CD4-positive, alpha-beta T cell treated with Interleukin-4 for 1 hour (primary cell): ENCODE measurements at places on chromosomes 1 and 21.
A peak's percentile ranks its signal among the peaks of the same experiment; 100 is the strongest.

- DNase-seq: no peak
Measured at GRCh38 chr1:39063775-39064174, 37.6 kb downstream of the NDUFS5 start.

DNA sequence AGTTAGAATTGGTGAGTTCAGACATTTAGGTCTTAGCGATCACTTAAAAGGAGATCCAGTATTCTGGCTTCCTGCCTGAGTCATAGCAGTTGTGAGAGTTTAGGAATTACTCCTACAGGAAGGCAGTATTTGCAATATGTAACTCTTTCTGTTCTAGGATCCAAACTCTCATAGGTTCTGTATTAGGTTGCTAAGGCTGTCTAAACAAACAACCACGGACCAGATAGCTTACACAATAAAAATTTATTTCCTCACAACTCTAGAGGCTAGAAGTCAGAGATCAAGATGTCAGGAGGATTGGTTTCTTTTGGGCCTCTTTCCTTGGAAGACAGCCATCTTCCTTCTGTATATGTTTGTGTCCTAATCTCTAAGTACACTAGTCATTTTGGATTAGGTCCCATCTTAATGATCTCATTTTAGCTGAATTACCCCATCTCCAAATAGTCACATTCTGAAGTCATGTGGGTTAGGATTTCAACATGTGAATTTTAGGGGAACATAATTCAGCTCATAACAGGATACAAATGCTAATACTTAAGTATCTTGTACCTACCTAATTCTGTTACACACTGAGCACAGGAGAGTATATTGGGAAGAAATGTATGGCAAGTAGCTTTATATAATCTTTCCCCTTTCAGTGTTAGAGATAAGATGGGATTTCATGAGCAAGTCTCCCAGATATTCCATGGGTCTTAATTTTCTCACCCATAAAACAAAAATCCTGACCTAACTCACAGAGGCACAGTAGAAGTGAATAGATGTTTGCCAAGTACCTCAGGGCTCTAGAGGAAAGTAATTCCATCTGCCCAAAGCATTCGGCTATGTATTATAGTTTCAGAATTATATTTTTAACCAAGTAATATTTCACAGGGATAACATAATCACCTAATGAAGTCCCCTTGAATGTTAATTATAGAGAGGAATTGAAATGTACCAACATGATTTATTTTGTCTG is 144.4 kb downstream of the PTBP2 start:
- DNase-seq: no peak

DNA sequence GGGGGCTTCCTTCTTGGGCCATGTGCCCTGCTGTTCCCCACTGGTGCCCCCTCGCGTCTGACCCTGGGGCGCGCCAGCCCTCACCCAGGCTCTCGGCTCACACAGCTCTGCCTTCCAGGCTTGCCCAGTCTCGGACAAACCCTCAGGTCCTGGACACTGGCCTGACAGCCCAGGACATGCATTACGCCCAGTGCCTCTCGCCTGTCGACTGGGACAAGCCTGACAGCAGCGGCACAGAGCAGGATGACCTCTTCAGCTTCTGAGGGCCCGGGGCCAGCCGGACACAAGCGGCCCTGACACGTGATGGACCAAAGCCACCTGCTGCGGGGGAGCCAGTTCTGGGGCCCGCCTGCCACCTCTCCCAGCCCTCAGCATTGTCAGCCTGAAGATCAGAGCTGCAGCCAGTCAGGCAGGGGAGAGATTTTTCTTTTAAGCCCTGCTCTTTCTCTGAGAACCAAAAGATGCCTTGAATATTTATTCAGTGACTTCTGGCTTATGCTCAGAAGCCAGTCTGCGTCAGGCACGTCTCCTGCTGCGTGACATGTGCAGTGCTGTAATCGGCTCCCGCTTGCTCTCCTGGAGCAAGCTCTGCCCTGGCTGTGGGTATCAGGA is 23.4 kb downstream of the LDLRAP1 start:
- DNase-seq: no peak

DNA sequence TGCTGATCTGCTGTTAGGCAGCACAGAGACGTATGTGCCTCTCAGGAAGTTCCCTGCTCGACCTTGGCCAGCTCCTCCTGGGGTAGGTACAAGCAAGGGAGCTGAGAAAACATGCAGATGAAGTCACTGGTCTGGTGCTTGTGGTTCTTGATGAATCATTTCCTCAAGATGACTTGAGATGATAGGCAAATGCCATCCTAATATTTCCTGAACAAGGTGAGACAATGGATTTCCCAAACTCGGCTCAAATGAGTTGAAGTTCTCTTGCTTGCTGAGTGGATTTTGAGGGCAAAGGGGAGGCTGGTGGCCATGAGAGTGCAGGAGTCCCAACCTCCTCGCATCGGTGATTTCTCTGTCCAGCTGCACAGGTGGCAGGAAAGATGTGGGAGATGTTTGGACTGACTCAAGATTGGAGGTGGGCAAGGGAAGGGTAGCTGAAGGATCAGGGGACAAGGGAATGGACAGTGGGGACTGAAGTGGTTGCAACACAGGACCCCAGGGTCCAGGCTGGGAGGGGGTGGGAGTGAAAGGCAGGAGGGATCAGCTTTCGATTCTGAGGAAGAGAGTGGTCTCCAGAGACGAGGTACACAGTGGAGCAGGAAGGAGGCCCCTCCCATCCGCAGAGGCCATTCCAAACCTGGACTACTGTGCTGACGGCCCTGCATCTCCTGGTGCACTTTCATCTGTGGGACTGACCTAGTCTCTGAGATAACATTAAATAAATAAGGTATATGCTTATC is 63.9 kb downstream of the CAPN2 start:
- peak; percentile 25 for DNase-seq

GRCh38 chr21:33350676-33351075 is 25.9 kb downstream of the IFNAR1 start:
- DNase-seq: no peak

DNA sequence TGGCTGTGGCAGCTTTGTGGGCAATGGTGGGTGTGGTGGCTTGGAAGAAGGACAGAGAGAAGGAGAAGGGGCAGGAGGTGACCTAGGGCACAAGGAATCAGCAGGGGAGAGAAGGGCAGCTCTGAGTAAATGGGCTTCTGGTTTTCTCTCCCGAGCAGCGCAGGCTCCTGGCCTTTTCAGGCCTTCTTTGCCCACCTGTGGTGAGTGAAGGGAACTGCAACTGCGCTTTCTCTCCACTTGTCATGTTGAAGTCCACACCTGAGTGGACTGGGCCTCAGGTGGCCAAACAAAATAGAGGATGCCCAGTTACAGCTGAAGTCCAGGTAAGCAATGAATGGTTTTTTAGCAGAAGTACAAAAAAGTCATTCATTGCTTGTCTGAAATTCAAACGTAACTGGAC is 29.4 kb upstream of the KCNA10 start:
- no peak for DNase-seq

DNA sequence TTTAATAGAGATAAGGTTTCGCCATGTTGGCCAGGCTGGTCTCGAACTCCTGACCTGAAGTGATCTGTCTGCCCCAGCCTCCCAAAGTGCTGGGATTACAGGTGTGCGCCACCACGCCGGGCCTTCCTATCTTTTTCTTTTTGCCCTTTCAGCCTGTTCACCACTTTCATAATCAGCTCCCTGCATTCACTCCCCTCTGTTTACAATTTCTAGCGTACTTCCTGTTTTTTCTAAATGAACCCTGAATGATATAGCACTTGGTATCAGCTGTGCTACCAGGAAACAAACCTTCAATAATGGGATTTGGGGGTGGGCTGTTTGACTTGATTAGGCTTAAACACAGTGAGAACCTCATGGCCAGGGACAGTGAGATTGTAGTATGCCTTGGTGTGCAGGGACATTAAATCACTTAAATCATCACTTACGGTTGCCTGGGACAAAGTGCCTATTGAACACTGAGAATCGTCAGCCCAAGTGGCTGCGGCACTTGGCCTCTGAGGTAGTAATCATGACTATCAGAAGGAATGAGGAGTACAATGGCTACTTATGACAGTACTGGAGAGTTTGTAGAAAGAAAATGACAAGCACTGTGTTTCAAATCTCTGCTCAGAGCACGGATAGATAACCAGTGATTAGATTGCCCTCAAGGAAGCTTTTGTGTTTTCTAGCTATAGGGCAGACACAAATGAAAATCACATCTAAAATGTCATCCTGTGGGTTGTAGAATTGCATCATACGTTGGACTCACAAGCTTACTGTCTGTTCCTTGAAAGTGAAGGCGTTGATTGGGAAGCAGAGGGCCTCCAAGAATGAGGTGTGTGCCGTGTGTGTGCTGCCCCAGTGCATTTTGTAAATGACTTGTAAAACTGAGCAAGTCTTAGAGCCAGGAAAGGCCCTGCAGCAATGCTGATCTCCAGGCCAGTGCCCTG is 661.8 kb downstream of the MATN1 start:
- DNase-seq: no peak

DNA sequence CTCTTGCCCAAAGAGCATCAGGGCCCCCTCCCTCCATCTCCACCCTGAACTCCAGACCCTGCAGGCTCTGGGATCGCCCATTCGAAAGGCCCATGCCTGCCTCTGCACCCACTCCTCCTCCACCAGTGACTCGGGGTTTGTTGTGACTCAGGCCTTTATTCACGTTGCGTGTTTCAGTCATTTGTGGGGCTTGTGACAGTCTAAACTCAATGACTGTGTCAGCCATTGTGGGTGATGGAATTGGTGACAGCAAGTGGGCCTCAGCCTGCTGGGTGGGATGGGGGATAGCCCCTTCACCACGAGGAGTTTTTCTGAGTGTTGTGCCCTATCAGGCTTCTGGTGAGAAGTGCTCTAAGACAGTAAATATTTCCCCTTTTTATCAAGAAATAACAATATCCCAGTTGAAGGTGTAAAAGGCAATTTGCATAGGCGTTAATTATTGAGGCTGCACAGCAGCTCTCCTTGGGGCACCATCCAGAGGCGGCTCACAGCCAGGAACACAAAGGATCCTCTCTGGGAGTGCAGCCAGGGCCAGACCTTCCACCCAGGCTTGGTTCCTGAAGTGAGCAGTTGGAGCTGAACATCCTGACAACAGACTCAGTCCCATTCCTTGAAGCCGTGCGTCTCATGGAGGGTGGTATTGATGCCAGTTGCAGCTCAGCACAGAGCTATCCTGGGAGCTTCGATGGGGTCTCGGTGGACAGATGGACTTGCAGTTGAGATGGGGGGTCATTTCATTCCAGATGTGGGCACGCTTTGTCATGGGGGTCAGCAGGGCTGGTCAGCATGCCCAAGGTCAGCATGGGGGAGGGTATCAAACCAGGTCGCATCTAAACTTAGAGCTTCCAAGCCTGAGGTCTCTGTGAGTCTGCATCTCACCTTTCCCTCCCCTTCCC is 135.6 kb upstream of the CACNA1E start:
- no peak for DNase-seq

- DNase-seq: no peak
Measured at GRCh38 chr1:228814176-228814575, 78.9 kb downstream of the RHOU start.

- DNase-seq: peak; percentile 72
Measured at GRCh38 chr1:220880726-220881506, 1.7 kb downstream of the HLX start.

DNA sequence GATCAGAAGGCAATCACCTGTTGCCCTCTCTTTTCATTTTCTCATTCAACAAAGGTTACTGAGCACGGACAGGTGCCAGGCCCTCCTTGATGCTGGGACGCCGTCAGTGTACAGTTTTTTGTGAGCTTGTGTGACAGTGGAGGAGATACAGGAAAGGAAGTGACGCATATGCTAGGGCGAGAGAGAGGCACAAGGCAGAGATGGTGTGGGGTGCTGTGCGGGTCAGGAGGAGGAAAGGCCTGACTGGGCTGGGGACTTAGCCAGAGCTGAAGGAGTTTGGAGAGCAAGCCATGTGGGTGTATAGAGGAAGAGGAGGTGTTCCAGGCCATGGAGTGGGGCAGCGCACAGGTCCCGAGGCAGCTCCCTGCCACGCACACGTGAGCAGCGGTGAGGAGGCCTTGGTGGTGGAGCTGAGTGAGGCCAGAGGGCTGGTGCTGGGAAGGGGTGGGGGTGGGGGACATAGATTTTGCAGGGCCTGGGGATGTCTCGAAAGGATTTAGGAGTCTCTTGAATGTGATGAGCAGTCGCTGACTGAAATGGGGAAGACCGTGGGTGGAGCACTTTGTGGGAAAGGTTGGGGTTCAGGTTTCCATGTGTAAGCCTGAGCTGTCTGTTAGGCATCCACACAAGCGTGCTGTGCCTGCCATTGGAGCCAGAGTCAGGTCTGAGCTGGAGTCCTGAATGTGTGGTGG is 46.0 kb downstream of the TRAPPC10 start:
- DNase-seq: peak; percentile 46

GRCh38 chr1:93738075-93738622 is 56.5 kb upstream of the BCAR3 start:
- no peak for DNase-seq

DNA sequence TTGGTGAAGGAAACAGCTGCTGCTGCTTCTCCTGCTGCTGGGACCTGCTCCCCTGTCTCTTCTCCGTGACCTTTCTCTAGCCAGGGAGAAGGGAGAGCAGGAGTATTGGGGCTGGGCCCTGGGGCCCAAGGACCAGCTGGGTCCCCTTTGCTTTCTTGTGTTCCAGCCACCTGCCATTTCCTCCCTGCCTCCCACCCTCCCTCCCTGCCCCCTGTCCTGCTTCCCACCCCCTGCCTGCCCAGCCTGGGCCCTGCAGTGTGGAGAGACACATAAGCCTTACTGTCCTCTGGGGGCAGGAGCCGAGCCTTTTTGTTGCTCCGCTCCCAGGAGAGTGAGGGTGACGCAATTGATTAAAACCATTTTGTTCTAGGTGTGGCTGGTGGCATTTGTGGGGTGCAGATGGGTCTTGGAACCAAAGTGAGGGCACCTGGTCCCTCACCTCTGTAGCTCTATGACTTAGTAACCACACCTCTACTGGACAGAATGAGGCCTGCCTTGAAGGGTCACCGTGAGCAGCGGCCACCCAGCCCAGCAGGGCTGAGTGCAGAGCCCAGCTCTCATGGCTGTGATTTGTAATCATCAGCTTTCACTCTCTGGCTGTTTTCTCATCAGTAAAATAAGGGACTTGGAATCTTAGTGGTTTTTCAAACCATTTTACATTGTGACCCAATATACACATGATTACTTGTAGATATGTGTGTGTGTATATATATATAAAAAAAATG is 13.9 kb upstream of the TMEM222 start:
- no peak for DNase-seq

DNA sequence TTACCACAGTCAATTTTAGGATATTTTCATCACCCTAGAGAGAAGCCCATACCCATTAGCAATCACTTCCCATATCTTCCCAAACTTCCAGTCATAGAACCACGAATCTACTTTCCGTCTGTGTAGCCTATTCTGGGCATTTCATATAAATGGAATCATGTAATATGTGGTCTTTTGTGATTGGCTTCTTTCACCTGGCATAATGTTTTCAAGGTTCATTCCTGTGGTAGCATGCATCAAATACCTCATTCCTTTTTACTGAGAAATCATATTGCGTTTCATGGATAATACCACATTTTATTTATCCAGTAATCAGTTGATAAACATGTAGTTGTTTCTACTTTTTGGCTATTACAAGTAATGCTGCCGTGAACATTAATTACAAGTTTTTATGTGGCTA is 21.5 kb downstream of the DESI2 start:
- DNase-seq: no peak

- DNase-seq: no peak
Measured at GRCh38 chr1:169741666-169742394, 8.0 kb upstream of the SELE start.
